Activated CD4-positive, CD25-positive, alpha-beta regulatory T cell treated with anti-CD3 and anti-CD28 coated beads, Interleukin-2, amount 50 U/mL, for 16 hours (primary cell): ENCODE measurements at places on chromosomes 6 and 20.

GRCh38 chr20:43988451-43988850 lies 73.8 kb downstream of the TOX2 start:
- DNase-seq, result no peak

- DNase-seq, result peak; percentile 74
Measured at GRCh38 chr20:44384423-44385027, 29.0 kb downstream of the HNF4A start.

- no peak for DNase-seq
Measured at GRCh38 chr6:7201732-7202541, 94.2 kb downstream of the RREB1 start.

DNA sequence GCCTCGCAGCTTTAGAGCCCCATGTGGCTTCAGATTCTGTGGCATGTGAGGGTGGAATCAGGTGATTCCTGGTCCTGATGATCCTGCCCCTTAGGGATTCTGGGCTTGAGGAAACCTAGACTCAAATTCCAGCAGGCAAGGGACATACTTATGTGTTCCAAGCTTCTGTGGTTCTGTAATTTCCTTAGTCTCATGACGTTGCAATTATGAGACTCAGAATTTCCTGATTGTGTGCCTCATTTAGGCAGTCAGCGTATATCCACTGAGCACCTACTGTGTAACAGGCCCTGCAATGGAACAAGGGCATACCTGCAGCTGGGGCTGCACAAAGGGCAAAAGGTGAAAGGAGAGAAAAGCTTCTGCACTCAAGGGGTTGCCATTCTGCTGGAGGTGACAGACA lies 11.6 kb upstream of the BPIFB4 start:
- DNase-seq, result no peak

DNA sequence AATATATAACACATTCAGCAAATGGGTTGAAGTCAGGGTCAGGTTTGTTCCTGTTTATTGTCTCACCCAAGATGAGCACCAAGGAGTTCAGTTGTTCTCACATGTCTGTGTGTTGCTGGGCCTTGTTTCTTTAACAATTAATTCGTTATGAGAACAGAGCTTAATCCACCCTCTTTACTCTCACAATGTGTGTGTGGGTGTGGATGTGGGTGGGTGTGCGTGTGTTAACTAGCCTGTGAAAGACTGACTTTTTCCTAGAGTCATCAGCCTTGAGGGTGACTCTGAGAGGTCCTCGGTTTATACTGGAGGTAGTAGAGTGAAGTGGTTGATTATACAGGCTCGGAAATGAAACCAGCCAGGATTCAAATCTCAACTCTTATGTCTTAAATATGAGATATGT lies 672.1 kb downstream of the MAFB start:
- DNase-seq, result no peak

DNA sequence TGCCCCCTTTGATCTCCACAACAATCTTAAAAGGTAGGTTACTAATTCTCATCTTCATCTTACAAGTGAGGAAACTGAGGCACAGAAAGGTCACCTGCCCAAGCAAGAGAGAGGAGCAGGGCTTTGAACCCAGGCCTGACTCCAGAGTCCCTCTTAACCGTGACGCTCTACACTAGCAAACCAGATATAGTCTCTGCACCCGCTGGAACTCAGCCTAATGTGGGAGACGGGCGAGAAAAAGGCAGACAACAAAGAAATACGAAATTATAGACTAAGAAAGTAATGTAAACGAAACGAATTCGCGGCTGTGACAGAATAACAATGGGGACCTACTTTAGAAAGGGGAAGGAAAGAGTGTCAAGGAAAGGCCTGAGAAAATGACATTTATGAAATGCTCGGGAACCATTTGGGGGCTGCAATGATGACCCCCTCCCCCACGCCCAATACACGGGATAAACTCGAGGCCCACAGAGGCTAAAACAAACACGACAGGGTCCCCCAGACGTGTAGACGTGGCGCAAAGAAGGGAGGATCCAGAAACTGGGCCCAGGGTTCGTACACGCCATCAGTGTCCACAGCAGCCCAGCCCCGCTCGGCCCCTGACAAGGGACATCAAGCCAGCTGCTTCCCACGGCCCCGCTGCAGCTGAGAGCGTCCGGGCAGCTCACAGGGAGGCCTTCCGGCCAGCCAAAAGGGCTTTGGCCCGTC lies 637 bp downstream of the TRPC4AP start:
- no peak for DNase-seq

DNA sequence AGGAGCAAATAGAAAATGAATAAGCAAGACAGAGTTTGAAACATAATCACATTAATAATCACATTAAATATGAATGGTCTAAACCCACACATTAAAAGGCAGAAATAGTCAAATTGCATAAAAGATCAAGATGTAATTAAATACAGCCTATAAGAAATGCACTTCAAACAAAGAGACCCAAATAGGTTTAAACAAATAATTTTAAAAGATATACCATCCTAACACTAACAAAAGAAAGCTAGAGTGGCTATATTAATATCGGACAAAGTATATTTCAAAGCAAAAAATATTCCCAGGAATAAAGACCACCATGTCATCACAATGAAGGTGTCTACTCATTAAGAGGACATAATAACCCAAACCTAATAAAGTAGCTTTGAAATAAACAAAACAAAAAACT lies 140.2 kb downstream of the WDR27 start:
- no peak for DNase-seq

DNA sequence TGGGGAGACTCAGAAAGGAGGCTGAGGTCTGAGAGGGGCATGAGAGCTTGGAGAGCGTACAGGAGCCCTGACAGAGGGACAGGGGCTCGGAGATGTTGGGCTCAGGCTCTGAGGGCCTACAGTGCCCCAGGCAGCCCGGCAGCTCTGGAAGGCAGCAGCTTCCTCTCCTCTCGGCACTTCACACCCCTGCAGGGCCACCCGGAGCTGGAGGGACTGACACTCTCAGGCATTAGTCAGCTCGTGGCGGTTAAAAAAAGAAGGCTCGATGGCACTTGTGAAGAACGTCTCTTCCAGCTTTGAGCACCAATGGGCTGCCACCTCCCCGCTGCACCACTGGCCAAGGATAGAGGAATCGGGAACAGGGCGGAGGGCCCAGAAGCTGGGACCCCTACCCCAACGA lies 62.6 kb upstream of the SIRPA start:
- no peak for DNase-seq
